ENCODE measurements at places on chromosomes 5 and 9.

DNA sequence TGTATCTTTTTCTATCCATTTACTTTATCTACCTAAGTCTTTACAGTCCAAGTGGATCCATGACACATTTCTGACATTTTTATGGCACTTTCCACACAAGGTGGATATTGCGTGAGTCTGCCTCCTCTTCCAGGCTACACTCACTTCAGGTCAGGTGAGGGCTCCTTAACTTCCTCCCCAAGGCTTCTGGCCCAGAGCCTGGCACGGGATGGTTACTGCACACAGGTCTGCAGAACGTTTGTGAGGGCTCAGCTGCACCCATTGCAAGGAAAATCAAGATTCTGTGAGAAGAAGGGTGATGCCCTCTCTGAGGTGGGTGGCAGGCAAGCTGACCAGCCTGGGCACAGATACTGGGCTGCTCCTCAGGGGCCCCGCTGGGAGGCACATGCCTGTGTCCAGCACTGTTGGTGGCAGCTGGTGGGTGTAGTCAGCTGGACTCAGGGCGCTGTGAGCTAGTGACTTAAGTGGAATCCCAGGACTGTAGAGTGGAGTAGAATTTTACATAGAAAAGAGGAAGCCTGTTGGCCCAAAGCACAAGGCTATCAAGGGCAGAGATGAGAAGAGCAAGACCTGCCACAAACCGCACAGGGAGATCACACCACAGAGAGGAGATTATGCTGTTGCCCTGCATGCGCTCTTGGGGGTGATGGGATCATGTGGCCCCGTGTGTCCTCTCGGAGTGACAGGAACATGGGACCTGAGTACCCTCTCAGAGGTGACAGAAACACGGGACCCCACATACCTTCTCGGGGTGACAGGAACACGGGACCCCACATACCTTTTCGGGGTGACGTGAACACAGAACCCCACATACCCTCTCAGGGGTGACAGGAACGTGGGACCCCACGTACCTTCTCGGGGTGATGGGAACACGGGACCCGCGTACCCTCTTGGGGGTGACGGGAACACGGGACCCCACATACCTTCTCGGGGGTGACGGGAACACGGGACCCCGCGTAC, 21.3 kb downstream of the AHRR start:
- no peak for DNase-seq

DNA sequence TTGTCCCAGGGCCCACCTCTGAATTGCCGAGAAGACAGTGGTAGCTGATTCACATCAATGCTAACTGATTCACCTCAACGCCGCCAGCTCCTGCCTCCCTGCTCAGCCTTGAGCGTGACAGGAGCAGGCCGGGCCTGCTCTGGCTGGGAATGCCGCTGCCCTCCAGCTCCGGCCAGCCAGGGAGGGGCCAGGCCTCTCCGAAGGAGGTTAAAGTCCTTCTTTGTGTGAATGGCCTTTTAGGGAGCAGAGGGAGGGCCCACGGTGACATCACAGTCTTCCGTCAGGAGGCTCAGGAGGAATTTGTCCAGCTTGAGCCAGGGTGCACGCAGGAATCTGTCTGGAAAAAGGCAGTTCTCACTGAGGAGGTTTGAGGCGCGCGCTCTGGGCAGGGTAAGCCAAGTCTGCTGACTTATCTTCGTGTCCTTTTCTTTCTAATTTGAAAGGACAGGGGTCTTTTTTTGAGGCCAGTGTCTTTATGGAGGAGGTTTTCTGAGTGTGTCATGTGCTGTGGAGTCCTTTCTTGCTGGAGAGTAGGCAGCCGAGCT, 82.7 kb downstream of the C9orf152 start:
- no peak for DNase-seq

DNA sequence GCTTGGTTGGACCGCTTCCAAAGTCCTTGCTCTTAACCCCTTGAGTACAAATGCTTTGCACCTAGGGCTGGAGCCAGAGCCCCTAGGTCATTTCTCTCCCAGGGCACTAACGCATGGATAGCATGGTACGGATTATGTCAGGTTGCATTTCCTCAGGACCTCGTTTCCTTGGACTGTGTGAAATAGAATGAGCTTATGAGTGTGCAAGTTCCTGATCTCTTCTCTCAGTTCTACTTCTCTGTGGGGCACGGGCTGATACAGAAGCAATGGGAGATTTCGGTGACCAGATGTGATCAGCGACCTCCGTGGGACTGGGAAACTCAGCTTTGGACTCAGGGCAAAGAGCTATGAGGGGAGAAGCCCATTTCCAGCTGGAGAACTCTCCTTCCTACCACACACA, 14.2 kb downstream of the SPARC start:
- no peak for DNase-seq

DNA sequence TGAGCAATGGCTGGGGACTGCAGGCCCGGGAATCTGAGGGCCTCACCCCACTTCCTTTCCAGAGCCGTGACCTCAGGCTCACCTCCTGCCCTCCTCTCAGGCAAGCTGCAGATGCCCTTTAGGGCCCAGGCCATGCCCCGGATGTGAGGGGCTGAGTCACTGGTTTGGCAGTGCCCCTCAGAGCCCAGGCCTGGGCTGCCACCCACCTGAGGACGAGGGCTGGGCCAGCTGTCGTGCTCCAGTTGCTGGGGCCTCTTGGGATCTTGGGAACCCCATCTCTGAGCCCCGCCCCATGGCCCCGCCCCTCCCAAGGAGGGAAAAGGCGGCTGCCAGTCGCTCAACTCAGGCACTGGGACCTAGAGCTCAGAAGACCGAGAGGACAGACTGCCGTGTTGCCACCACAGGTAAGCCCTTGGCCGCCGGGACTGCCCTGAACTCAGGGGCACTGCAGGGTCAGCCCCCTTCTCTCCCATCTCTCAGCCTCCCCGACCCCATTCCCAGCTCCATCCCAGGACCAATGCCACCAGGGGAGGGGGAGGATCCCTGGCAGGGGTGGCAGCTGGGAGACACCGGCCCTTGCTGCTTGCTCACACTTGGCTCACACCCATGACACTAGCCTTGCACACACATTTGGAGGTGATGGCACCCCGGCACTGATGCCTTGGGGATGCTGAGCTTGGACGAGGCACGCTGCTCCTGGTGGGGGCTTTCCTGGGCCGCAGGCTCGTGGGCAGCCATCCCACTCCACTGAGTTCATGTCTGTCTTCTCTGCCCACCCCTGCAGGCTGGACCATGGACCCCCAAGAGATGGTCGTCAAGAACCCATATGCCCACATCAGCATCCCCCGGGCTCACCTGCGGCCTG, at the start of gene CYSRT1:
Gene CYSRT1 (plus strand): TSS at position 345 of the 865 bp plus-strand sequence. CDS start 448 bp downstream, at position 793.
- no peak for DNase-seq

DNA sequence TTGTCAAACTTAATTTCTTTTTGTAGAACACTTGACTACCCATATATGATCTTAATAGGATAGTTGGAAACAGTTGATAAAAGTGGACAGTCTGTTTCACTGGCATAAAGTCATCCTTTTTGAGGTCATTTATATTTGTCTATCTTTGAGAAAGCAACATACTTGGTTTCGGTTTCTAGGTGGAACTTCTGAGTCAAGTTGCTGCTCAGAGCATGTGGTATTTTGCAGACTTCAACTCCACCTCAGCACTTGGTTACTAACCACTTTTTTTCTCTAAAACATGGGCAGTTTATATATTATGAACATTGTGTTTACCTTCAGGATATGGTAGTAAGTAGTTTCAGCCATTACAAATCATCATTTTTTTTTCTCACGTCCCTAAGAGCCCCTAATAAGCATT, 1749.0 kb upstream of the C9orf72 start:
- DNase-seq = no peak

GRCh38 chr5:180095545-180095944, 24.0 kb upstream of the RNF130 start:
- no peak for DNase-seq

- no peak for DNase-seq
Observed at GRCh38 chr5:54740141-54740540, 222.6 kb downstream of the SNX18 start.

- DNase-seq = no peak
Observed at GRCh38 chr9:137076636-137077009, 694 bp upstream of the UAP1L1 start.

GRCh38 chr9:72424131-72424530, 59.1 kb upstream of the ZFAND5 start:
- no peak for DNase-seq

DNA sequence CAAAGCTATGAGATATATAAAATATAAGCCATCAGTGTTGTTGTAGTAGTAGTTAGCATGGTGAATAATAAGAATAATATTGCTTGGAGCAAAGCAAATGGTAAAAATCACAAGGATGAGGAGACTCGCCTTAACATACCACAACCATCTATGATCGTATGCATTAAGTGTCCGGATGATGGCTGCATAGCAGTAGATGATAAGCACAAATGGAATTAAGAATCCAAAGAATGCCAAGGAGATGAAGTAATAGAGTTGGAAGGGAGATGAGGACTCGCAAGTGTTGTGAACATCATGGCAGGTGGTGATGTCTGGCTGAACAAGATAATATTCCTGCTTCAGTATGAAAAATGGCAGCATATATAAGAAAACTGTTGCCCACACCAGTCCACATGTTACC, 5.5 kb downstream of the F2RL2 start:
- no peak for DNase-seq
